T-helper 17 cell (primary cell): ENCODE measurements at places on chromosomes 1 and 21. TPM values are rescaled to one million over a fixed set of nuclear protein-coding genes. Genes with fewer than 3 reads are reported as not detected.
A peak's percentile ranks its signal among the peaks of the same experiment; 100 is the strongest.

DNA sequence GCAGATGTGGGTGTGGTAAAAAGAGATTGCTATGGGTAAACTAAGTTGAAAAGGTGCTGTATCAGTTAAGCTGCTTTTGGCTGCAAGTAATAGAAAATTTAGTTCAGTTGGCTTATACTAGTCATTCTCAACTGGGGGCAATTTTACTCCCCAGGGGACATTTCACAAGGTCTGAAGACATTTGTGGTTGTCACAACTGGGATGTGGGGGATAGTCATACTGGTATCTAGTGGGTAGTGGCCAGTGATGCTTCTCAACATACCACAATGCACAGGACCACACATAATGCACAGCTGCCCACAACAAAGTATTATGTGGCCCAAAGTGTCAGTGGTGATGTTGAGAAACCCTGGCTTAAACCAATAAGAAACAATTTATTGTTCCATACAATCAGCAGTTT, 31.4 kb downstream of the SERTAD4 start:
- H3K27me3 ChIP-seq = peaks cover 26% of the 10 kb centered on the region
- no peaks in the 10 kb centered on the region for H3K4me1 ChIP-seq
- DNase-seq = no peak
- peaks cover 3% of the 10 kb centered on the region for H3K36me3 ChIP-seq
- no peak overlapping the region for H3K27ac ChIP-seq

DNA sequence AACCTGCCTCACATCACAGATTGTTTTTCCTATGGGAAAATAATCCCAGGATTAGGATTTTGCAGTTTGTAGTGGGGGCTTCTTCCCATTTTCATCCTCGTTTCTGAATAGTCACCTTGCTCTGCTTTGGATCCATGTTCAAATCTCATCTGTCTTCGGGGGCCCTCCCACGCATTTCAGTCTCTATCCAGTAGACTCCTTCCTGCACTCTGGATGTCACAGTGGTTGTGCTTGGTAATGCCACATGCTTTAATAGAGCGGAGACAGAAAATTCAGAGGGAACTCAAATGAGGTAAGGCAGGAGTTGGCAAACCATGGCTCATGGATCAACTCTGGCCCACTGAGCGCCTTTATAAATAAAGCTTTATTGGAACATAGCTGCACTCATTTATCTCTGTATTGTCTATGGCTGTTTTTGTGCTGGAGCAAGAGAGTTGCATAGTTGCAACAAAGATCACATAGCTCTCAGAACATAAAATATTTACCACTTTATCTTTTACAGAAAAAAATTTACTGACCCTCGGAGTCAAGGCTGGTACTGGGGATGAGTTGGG, 101.0 kb downstream of the SPATA46 start:
- H3K36me3 ChIP-seq = no peaks in the 10 kb centered on the region
- H3K4me3 ChIP-seq = no peak overlapping the region
- peaks cover 47% of the 10 kb centered on the region for H3K27me3 ChIP-seq

GRCh38 chr1:203127666-203128430, at the start of gene ADORA1:
Gene ADORA1 (plus strand): TSS chr1:203127726. CDS start chr1:203128842, 1,116 bp downstream.
- peaks cover 80% of the 10 kb centered on the region for H3K27me3 ChIP-seq
- H3K36me3 ChIP-seq = peaks cover 10% of the 10 kb centered on the region
- peaks cover 13% of the 10 kb centered on the region for H3K4me1 ChIP-seq
- DNase-seq = no peak
- no peak within 1 kb of the TSS for H3K27ac ChIP-seq
- H3K4me3 ChIP-seq = peak within 1 kb of the TSS; percentile 80

DNA sequence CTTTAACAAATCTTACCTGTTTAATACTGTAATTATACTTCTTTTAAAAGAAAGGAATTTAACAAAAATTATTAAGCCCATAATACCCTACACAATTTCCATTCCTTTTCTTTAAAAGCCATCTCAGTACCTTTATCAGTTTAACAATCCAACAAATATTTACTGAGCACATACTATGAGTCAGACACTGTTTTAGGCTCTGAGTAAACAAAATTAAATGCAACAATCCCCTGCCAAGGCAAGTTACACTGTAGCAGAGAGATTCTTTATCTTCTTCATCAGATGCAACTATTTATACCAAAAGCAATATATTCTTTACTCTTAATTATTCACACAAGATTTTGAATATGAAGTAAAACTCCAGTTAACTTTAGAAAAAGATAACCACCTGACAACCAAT, 12.0 kb downstream of the DENND1B start:
- H3K36me3 ChIP-seq = no peaks in the 10 kb centered on the region
- peaks cover 37% of the 10 kb centered on the region for H3K4me1 ChIP-seq
- peak overlapping the region; percentile 37 for H3K27ac ChIP-seq
- H3K27me3 ChIP-seq = no peaks in the 10 kb centered on the region

DNA sequence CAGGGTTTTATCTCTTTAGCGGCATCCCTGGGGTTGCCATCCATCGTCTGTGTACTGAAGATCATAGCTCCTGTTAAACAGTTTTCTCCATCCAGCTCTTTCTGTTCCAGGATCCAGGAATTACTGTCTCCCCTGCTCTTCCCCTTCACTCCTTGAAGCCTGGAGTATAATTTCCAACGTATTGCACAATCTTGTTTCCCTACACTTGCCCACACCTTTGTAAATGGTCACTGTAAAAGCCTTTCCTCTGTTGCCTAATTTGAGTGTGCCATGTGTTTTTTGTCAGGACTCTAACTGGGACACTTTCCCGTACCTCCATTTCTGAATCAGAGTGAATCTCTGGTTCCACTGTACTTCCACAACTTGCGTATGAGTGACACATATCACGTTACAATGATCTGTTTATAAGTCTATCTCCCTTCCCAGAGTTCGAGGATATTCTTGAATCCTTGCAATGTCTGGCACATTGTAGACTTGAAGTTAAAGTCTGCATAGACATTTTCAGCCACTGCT, 199.6 kb upstream of the SNX7 start:
- H3K4me1 ChIP-seq = peaks cover 2% of the 10 kb centered on the region
- H3K36me3 ChIP-seq = no peaks in the 10 kb centered on the region
- H3K27me3 ChIP-seq = peaks cover 32% of the 10 kb centered on the region
- no peak for DNase-seq
- H3K4me3 ChIP-seq = no peak overlapping the region

DNA sequence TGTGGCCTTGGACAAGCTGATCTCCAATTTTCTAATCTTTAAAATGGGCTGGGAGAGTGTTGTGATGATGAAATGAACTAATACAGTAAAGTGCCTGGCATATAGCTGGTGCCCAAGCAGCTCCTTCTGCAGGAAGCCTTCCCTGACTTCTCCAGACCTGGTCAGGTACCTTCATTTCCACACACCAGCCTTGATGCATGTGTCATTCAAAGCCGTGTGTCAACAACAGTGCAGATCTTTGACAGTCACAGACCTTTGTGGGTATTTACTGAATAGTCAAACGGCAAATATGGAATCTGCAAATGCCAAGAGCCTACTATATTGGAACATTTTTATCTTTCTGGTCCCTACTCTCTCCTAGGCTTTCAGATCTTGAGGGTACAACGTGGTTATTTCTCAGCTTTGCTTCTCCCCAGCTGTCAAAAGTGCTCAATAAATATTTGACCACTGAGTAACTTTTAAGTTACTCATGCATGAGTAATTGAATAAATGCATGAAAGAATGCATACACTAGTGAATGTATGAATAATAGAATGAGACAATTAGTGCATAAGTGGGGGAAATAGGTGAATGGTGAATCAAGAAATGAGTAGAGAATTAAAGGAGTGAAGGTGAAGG, 75.4 kb downstream of the MDM4 start:
- DNase-seq = no peak
- H3K4me1 ChIP-seq = peaks cover 7% of the 10 kb centered on the region
- no peak overlapping the region for H3K27ac ChIP-seq
- no peaks in the 10 kb centered on the region for H3K27me3 ChIP-seq
- no peak overlapping the region for H3K4me3 ChIP-seq
- peaks cover 4% of the 10 kb centered on the region for H3K36me3 ChIP-seq

- no peak for DNase-seq
- H3K27me3 ChIP-seq = no peaks in the 10 kb centered on the region
- peaks cover 3% of the 10 kb centered on the region for H3K36me3 ChIP-seq
- H3K27ac ChIP-seq = no peak overlapping the region
- H3K4me1 ChIP-seq = peaks cover 8% of the 10 kb centered on the region
These were observed 6.1 kb downstream of the C1orf159 start for GRCh38 chr1:1109743-1110142.

DNA sequence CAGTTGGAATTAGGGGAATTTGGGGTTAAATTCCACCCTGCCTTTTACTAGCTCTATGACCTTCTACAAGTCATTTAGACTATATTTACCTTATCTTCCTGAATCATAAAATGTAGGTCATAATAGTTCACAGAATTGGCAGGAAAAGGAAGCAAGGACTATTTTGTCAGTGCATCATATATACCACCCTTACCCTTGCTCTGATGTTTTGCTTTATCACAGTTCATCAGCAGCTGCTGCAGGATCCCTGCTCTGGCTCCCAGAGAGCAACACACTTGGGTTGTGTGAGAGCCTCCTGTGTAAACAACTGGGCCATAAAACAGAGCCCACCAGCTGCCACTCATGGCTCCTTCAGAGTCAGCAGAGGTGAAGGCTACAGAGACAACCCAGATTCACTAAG, 631.6 kb upstream of the CAMK1G start:
- no peaks in the 10 kb centered on the region for H3K27me3 ChIP-seq
- no peak overlapping the region for H3K27ac ChIP-seq
- H3K4me3 ChIP-seq = no peak overlapping the region
- DNase-seq = no peak
- no peaks in the 10 kb centered on the region for H3K36me3 ChIP-seq

DNA sequence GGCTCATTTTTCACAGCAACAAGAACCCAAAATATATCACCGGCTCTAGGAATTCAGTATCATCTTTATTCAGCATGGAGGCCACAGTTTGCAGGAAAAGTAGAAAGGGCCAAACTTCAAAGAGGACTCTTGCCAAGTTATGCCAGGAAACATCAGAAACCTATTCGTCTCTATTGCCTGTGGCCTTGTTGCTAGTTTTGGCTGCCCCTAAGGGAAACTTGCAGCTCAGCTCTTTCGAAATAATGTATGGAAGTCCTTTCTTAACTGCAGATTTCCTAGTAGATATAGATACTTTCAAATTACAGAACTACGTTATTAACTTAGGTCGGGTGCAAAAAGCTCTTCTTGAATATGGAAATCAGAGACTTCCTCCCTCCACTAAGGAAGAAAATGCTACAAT, 4.2 kb upstream of the NENF start:
- peaks cover 4% of the 10 kb centered on the region for H3K4me1 ChIP-seq
- no peaks in the 10 kb centered on the region for H3K36me3 ChIP-seq
- no peak overlapping the region for H3K27ac ChIP-seq
- no peak for DNase-seq
- H3K4me3 ChIP-seq = no peak overlapping the region
- peaks cover 14% of the 10 kb centered on the region for H3K27me3 ChIP-seq

DNA sequence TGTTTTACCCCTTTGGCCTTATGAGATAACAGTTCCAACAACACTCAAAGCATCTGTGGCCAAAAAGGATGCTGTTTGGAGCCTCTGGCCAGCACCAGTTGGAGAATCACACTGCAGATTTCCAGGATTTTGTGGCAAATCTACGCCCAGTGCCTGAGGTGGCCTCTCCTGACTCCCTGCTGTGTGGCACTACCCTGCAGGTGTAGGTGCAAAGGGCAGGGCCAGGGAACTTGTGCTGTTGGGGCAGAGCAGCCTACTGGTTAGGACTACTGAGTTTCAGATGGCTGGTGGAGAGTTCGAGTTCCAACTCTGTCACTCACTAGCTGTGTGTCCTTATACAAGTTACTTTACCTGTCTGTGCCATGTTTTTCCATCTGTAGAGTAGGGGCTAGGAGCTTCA, 170.5 kb downstream of the PTPRU start:
- DNase-seq = no peak
- H3K27me3 ChIP-seq = peaks cover 70% of the 10 kb centered on the region
- no peaks in the 10 kb centered on the region for H3K36me3 ChIP-seq
- no peak overlapping the region for H3K27ac ChIP-seq
- H3K4me1 ChIP-seq = no peaks in the 10 kb centered on the region

DNA sequence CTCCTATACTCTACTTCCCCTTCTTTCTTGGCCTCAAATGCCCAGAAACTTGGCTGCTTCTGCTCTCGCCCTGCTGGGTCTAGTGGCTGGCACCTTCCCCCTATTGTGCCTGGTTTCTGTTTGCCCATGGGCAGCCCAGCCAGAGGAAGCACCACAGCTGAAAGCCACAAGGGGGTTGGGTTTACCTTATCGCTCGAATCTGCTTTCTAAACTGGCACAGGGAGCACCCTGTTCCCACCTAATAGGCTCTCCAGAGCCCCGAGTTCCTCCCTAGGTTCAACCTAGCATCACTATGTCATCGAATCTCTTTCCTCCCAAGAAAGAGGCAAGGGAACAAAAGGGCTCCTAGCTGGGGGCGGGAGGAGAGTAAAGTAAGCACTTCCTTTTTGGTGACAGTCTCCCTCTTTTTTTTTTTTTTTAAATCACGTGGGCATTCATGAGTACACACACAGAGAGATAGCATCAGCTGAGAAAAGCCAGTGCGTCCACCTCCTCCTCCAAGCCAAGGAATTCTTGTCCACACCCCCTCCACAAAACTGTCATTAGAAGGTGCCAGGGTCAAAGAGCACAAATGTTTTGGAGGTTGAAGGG, 72.8 kb downstream of the PLEKHA6 start:
- peak overlapping the region; percentile 85 for H3K27ac ChIP-seq
- peak overlapping the region; percentile 90 for H3K4me3 ChIP-seq
- H3K4me1 ChIP-seq = peaks cover 24% of the 10 kb centered on the region
- no peaks in the 10 kb centered on the region for H3K36me3 ChIP-seq
- DNase-seq = no peak

The SAMD11 gene
- not detected for total RNA-seq

The CREB3L4 gene
- total RNA-seq = 4.5 TPM

The WLS gene
- total RNA-seq = not detected

The MCOLN3 gene
- 3.2 TPM for total RNA-seq
